ENCODE measurements at places on chromosomes 3 and 15.
A peak's percentile ranks its signal among the peaks of the same experiment; 100 is the strongest.

GRCh38 chr15:100898152-100898490, 18.5 kb downstream of the ALDH1A3 start:
- DNase-seq = no peak

DNA sequence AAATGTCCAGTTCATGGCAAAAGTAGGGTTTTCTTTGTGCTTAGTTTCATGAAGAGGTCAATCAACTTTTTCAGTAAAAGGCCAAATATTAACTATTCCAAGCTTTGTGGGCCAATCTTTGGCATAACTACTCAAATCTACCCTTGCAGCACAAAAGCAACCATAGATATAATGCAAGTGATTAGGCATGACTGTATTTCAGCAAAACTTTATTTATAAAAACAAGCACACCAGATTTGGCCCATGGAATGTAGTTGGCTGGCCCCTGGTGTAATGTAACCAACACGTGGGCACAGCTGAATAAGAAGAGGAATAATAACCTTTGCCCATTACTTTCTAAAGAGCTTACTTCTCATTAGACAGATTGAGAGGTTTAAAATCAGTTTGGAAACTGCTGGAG, 50.6 kb downstream of the CASR start:
- no peak for DNase-seq

DNA sequence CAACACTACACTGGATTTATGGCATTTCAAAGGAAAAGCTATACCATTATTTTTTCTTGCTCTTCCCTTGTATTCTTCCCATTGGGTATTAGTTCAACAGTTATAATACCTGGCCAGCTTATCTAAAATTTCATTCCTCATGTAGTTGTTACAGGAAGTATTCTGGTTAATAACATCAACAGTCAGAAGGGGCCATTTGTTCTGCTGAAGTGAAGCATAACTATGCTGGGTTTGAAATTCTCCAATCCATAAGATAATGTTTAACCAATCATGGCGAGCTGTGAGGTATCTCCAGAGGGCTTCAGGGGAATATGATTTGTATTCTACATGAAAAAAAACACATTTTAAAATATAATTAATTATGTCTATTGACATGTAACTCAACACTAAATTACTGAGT, 43.4 kb downstream of the SPG11 start:
- no peak for DNase-seq

DNA sequence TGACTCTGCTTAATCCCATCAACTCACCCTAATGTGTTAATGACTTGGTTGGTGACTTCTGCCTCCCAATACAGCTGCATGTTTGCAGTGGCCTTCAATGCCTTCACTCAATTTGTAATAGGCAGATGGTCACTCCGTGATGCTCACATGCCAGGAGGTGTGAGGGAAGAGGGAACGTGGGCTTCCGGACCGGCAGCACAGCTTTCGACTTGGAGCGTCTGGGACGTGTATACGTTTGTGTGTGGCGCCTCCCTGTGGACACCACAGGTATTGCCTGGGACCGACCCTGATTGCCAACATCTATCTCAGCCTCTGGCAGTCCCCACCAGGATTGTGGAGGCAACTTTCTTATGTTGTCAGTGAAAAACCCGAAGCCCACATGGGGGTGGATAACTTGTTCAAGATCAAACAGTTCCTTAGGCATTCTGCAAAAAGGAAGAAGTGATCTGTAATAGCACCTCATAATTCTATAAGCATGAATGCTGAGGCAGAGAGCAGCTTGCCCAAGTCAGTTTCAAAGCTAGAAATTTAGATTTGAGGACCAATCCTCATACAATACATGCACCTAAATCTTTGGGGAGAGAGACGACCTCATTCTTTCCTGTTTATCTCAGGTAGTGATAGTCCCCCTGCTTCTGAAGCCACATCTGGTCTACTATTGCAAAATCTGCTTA, 16.9 kb downstream of the MRPL46 start:
- no peak for DNase-seq

GRCh38 chr3:111319598-111319997, 222.4 kb upstream of the CD96 start:
- no peak for DNase-seq

GRCh38 chr3:195247863-195248189, 23.1 kb downstream of the XXYLT1 start:
- no peak for DNase-seq

DNA sequence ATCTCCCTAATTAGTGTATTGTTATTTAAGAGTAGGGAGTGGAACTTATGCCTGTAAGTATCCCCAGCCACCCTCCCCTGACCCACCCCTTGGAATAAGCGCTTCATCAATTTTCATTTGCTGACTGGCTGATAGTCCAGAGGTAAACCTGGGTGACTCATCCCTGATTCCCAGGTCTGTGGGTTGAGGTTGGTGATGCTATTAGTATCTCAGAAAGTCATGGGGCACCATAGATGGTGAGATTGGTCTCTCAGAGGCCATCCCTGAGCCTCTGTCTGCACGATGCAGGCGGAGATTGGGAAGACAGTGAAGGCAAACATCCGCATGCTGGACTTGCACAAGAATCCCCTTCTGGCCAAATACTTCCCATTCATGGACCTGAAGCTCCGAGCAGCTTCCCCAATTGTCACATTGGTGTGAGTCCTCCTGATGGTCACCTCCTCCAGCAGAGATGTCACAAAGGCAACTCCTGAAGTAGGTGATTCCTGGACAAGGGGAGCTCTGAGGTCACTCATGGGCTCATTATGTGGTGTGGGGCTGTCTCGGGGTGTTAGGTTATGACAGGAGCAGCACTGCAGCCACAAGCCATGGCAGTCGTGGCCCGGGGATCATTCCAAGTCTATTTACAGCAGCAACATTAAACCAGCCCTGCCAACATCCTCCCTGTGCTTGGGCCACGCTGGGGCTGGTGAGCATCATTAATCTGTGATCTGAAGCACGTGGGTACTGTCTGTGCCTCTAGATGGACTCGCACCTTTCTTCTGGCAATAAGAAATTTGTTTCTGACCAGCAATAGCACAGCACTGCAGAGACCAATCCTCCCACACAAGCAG, 6.8 kb upstream of the TXNRD3 start:
- no peak for DNase-seq

DNA sequence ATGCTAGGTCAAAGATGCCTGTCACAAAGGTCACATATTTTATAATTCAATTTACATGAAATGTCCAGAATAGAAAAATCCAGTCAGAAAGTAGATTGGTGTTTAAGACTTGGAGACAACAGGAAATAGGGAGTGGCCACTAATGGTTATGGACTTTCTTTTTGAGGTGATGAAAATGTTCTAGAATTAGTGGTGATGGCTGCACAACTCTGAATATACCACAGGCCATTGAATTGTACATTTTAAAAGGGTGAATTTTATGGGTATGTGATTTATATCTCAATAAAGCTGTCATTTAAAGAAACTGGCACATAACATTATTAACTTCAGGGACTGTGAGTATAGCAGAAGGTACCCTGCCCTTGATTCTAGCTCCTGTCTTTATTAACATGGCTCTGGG, 15.8 kb downstream of the SPG11 start:
- no peak for DNase-seq

- DNase-seq = no peak
Measured at GRCh38 chr15:58465866-58466517, 34.2 kb downstream of the LIPC start.

DNA sequence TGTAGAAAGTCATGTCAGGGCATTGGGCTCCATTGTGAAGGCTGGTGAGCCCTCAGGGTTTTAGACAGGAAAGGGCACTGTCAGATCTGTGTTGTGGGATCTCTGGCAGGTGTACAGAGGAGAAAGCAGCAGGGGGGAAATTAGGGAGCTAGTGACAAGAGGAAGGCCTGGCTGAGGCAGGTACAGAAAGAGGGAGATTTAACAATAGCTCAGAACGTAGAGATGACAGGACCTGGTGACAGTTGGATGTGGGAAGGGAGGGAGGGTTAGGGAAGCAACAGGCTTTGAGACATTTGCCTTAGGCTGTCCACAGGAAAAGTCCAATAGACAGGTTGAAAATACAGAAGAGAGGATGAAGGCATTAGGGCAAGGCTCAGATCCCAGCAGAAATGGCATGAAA, 288.1 kb downstream of the EPHB1 start:
- DNase-seq = no peak

DNA sequence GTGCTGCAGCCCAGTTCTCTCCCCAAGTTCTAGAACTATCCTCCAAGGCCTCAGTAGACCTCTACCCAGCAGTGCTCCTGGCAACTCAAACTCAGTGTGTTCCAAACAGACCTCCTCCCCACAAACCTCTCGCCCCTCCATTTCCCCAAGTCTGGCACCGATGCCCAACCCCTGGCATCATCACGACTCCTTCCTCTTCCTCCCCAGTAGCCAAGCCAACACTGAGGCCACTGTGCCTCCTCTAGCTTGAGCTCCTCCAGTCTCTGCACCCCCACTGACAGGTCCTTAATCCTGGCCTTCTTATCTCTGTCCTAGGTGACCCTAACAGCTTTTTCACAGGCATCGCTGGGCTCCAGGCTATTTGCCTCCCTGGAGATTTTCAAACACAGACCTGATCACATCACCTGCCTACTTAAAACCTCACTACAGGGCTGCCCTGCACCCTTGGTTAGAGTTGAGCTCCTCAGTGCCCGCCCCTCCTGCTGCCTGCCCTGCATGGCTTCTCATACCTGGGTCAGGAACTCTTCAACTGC, 6.8 kb downstream of the ARPIN start:
- no peak for DNase-seq

DNA sequence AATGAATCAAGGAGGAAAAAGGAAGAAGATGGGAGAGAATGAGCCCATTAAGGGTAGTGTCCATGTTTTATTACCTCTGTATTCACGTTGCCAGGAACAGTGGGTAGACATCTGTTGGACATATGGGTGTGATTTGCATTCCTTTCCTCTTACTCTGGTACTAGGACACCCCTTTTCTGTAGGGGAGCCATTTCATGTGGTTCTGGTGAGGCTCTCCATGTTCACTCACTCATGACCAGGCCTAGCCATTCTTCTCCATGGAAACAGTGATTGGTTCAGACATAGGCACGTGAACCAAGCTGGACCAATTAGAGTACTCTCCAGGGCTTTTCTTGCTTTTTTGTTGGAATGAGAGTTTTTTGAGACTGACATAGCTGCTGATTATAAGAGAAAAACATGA, 39.6 kb upstream of the PDCD6IP start:
- DNase-seq = no peak

- DNase-seq = no peak
Measured at GRCh38 chr15:92443381-92443780, 49.7 kb downstream of the ST8SIA2 start.

GRCh38 chr3:186383026-186383993, 21.3 kb upstream of the DGKG start:
- DNase-seq = no peak

DNA sequence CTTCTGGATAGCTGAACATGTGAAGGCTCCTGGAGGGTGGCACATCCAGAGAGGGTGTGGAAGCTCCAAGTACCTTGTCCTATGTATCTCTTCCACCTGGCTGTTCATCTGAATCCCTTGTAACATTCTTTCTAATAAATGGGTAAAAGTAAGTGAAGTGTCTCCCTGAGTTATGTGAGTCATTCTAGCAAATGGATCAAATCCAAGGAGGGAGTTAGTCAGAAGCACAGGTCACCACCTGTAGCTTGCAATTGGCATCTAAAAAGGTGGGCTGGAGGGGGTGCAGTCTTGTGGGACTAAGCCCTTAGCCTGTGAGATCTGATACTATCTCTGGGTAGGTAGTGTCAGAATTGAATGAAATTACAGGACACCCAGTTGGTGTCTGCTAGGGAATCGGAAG, 71.0 kb downstream of the WWTR1 start:
- no peak for DNase-seq

- DNase-seq = no peak
Measured at GRCh38 chr3:95333826-95334225, 1271.0 kb downstream of the NSUN3 start.

- DNase-seq = no peak
Measured at GRCh38 chr15:29704950-29705597, 117.2 kb downstream of the TJP1 start.

DNA sequence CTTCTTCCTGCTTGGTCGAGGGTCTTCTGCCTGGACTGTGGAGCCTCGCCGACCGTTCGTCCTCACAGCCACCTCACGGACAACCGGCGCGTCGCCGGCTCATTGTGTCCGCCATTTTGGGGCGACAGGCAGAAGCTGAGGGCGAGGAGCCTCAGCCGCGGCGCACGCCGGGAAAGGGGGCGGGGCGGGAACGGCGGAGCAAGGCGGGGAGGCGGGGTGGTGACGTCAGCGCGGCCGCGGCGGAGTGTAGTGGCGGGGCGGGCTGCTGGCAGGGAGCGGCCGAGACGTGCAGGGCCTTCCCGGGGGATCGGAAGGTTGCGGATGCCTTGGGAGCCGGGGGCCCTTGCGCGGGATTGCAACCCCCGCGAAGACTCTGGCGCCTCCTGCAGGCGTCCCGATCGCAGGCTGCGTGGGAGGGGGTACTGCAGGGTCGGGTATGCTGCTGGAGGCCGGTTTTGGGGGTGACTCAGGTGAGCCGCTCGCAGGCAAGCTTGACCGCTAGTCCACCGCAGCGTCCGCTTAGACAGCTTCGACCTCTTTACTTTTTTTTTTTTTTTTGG, at the start of gene WDR82:
TSS of gene WDR82 (minus strand) at position 140 of the 560 bp plus-strand sequence. CDS start 288 bp downstream, outside the sequence.
- peak; percentile 96 for DNase-seq

- no peak for DNase-seq
Measured at GRCh38 chr15:40270246-40270995, 12.4 kb downstream of the ANKRD63 start.

DNA sequence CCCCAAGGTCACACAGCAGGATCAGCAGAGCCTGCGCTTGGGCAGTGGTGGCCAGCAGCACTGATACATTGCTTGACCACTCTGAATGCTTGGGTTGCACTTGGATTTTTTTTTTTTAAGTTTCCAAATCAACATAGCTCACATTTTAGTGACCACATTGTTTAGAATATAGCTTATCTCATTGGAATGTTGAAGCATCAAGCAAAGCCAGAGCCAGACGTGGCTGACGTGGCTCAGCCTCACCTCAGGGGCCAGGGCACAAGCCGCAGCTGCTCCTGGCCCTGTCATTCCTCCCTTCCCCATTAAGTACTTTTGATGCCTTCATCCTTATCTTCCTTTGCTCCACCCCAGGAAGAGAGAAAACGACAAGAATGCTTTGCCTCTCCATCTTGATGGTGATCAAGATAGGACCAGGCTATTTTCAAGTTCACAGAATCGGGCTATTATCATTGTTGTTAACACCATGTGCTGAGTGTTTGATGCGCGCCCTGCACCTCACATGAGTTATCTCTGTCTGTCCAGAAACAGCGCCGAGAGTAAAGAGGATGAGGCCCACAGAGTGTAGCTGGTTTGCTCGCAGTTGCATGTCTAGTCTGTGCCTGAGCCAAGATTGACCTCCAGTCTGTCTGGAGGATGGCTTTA, 75.8 kb downstream of the AAGAB start:
- DNase-seq = no peak

Measured in stimulated activated CD4-positive, alpha-beta T cell treated with anti-CD3 and anti-CD28 coated beads, Interleukin-2, amount 100 ng/mL, for 4 hours (primary cell).